T follicular helper cell (primary cell): ENCODE measurements at places on chromosomes 2 and 18.

DNA sequence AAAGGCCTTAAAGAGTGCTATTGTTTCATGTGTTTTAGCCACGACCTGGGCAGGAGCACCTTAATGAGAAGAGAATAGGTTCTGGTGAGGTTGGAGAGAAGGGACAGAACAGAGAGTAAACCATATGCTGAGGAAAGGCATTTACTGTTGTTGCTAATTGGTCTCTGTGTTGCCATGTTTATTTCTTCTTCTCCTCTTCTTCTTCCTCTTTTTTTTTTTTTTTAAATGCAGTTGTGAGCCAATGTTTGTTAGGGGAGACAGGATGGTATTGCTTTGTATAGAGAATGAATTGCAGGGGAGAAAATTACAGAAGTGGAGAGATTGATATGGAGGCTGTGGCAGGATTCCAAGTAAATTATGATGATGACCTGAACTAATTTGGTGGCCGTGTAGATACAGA is 2.6 kb downstream of the SCN9A start:
- no peak for DNase-seq

DNA sequence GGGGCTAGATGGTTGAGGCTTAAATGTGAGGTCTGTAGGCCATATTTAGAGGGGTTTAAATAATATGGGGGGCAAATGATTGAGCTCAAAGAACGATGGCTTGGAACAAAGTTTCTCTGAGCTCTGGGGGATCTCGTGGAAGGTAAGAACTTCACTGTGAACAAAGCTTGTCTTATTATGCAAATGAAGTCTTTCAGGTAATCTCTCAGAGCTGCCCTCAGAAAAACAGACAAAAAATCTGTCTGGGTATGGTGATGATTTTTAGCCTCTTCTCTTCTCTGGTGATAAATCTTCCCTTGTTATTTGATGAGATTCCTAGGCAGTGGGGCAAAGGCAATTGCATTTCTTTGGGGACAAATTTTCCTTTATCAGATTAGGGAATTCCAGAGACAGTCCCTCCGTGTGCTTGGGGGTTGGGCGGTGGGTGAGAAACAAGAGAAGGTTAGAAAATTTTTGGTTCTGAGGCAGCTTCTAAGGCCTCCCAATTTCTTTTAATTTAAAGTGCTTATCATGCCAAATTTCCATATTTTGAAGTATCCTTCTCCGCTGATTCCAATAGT is 760.4 kb downstream of the TSN start:
- DNase-seq: no peak

DNA sequence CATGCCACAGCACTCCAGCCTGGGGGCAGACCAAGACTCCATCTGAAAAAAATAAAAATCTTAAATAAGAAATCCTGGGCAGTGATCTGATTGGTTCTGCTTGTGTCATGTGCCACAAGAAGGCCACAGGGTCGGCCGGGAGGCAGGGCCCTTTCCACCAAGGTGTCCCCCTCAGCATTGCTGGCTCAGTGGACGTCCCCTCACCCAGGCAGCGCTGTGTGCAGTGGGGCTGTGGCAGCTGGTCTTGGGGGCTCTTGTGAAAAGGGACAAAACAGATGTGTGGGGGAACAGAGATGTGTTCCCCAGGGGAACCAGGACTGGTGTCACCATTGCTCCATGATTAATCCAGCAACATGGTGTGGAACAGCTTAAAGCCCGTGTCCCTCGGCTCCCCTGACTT is 60.5 kb downstream of the HS6ST1 start:
- no peak for DNase-seq

GRCh38 chr18:26133652-26134051 is at the start of gene PSMA8:
PSMA8 (plus strand) TSS chr18:26133869; CDS start chr18:26133966, 97 bp downstream.
- peak; percentile 26 for DNase-seq

GRCh38 chr2:26243470-26244308 is 743 bp downstream of the HADHA start:
- DNase-seq: no peak

GRCh38 chr2:141570474-141571131 is 560.2 kb downstream of the LRP1B start:
- no peak for DNase-seq

DNA sequence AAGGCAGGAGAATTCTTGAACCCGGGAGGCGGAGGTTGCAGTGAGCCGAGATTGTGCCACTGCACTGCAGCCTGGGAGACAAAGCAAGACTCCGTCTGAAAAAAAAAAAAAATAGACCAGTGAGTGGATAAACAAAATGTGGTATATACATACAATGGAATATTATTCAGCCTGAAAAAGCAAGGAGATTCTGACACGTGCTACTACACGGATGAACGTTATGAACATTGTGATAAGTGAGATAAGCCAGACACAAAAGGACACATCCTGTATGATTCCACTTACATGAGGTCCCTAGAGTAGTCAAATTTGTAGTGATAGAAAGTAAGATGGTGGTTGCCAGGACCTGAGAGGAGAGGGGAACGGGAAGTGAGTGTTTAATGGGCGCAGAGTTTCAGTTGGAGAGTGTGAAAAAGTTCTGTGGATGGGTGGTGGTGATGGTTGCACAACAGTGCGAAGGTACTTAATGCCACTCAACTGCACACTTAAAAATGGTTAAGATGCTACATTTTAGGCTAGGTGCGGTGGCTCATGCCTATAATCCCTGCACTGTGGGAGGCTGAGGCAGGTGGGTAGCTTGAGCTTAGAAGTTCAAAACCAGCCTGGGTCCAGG is 38.3 kb downstream of the NIFK start:
- no peak for DNase-seq

DNA sequence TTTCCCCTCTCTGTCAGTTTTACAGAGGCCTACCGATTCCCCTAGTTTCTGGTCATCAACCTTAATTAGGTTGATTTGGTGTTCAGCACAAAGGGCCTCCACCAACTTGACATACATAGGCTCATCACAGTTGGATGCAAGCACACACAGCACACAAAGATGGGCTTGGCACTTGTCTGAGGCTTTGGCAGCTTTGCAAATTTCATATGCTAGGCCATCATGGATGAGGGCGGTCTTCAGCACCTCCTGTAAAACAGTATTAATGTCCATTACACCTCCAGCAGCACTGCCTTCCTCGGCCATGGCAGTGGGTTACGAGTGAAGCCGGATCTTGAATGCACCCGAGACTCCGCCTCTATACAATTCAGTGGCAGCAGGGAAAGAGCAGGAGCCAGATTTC is 56.9 kb downstream of the REL start:
- no peak for DNase-seq

DNA sequence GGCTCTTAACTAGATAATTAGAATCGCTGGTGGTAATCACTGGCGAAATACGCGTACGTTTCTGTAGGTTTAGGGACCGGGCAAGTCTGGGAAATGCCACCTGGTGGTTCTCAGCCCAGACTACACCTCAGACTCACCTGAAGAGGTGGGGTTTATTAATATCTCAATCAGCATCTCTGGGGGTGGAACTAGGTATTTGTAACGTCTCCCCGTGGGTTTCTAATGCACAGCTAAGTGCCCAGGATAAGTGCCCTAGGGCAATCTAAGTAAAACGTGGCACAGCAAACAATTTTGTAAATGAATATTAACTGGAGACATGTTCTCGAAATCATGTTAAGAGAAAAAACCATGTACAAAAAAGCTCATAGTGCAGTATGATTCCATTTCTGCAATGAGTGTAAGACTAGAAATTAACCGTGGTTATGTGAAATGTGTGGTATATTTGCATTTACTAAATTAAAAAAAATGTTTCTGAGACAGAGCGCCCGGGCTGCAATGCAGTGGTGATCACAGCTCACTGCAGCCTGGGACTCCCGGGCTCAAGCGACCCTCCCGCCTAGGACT is 760 bp upstream of the CNOT11 start:
- peak; percentile 37 for DNase-seq

GRCh38 chr18:30234755-30235154 is 807.8 kb downstream of the DSC3 start:
- DNase-seq: no peak

DNA sequence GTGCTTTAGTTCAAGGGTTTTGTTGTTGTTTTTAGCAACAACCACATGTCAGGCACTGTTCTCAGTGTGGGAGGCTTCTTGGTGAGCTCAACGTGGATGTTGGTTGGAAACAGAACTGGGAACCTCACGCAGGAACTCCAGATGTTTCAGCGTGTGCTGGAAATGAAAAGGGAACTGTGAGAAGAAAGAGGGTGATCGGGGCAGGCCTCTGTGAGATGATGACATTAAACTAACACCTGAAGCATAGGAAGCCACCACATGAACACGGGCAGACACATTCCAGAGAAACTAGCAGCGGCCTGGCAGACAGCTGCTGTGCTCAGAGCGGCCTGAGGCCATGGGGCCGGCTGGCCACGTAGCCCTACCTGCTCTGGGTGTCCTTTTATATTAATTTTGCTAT is 66.4 kb downstream of the COA5 start:
- no peak for DNase-seq

GRCh38 chr18:10736984-10737383 is 211.2 kb downstream of the NAPG start:
- DNase-seq: no peak

GRCh38 chr2:109375656-109376055 is 238.1 kb downstream of the SEPTIN10 start:
- DNase-seq: no peak

DNA sequence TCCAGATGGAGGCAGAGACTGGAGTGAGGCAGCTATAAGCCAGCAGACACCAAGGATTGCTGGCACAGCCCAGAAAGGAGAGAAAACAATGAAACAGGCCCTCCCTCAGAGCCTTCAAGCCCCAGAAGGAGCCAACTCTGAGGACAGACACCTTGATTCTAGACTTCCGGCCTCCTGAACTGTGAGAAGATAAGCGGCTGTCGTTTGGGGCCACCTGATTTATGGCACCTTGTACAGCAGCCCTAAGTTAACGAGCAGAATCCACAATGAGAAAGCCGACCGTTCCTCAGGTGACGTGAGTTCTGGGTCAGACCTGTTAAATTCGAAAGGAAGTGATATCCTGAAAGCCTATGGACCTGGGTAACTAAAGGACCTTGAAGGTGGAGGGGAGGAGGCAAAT is 7.3 kb upstream of the CNDP2 start:
- no peak for DNase-seq

DNA sequence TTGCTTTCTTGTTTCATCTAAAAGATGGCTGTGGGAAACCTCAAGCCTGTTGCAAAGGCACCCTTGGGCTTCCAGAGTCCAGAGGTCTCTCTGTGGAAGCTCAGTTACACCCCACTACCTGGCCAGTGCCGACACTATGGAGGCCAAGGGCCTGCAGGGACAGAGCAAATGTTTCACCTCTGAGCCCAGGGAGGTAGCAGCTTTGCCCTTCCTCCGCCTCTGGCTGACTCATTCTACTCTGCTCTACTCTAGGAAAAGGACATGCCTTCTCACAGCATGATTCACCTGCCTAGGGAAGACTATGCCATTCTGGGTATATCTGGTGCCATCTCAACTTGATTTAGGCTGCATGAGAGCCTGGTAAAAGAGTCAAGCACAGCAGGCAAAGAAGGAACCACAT is 12.2 kb downstream of the MYOM1 start:
- no peak for DNase-seq

GRCh38 chr18:61817086-61817485 is 75.7 kb downstream of the RNF152 start:
- no peak for DNase-seq

GRCh38 chr2:240620859-240621258 is 4.4 kb upstream of the GPR35 start:
- DNase-seq: no peak

GRCh38 chr2:220665108-220665471 is 907.0 kb downstream of the EPHA4 start:
- no peak for DNase-seq

DNA sequence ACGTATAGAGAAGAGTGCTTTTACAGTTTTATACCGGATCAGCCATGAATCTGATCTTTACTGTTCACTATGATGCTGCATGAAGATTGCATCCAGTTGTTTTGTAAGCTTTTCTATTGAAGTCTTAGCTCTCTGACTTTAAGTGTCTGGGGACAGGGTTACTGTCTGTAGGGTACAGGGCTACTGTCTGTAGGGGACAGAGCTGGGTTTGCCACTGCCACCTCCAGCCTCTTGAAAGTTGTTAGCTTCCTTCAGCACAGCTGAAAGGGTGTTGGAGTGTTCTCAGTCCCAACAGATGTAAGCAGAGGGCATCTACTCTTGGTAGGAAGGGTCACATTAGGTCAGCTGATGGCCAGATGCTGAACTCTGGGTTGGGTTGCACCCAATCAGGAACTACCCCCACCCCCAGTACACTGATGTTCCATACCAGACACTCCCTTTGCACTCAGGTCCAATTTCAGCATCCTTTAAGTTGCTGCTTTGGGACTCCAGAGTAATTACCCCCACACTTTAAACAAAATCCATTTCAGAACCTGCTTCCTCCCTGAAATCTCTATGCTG is 58.0 kb downstream of the MYL12B start:
- DNase-seq: no peak

DNA sequence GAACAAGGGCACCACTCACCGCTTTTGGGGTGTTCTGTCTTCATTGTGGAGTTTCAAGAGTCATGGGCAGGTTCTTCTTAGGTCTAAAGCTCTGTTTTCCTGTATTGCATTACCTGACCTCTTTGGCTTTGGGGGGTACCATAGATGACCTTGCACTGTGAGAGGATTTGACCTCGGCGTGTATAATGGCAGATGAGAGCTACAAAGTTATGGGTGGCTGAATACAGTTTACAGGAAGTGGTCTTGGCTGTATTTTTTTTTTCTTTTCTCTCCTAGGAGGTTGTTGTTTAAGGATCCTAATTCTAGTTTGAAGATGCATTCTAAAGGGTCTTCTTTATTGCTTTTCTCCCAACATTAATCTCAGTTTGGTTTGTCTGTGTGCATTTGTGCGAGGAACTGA is 11.5 kb downstream of the GAL3ST2 start:
- DNase-seq: no peak

DNA sequence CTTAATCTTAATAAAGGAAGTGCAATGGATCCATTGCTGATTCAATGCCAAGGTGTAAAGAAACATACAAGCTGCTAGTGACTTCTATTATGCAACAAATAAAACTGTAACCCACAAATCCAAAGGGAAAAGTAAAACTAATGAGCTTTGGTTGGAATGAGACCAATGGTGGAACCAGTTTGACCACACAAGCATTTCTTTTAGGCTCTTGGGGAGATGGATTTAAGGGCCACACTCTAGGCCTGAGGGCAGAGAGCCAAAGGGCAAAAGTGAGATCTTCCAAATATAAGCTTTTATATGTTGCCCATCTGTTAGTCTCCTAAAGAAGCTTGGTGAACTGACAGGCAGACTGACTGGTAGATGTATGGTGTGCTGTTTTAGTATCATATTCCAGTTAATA is 41.5 kb upstream of the MMADHC start:
- DNase-seq: no peak

DNA sequence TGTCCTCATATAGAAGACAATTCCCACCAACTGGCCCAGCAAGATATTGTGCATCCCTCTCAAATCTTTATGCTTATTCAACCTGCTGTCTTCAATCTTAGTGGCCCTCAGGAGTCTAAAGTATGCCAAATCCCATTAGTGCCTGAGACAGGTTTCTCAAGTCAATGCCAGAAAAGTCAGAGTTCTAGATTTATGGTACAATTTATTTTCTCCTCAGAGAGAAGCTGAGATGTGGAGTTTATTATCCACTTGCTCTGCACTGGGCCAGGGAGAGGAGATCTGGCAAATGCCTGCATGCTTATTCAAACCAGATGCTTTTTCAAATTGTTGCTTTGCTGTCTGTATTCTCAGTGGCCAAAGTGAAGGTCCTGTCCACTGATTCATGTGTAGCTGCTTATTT is 825.2 kb downstream of the METTL4 start:
- DNase-seq: no peak

GRCh38 chr2:216070195-216070594 is 11.4 kb downstream of the PECR start:
- DNase-seq: no peak
